ENCODE measurements at places on chromosomes 7 and 10. TPM values are rescaled to one million over a fixed set of nuclear protein-coding genes. Genes with fewer than 3 reads are reported as not detected.

The LIMK1 gene
- 43.2 TPM for total RNA-seq

The ARHGAP22 gene
- not detected for total RNA-seq

The SH2D4B gene
- total RNA-seq: not detected

The ZCCHC24 gene
- total RNA-seq: 53.1 TPM

The AUTS2 gene
- total RNA-seq: 30.1 TPM

The HECW1 gene
- not detected for total RNA-seq

The PTPRE gene
- 5.2 TPM for total RNA-seq

The ALKBH4 gene
- total RNA-seq: 16.2 TPM

The OR2A12 gene
- not detected for total RNA-seq

The TRAPPC14 gene
- total RNA-seq: 15.4 TPM

The MEOX2 gene
- not detected for total RNA-seq

The ANKRD61 gene
- total RNA-seq: 0.63 TPM

The OR6V1 gene
- not detected for total RNA-seq

The PALD1 gene
- 12.8 TPM for total RNA-seq

The ADCK2 gene
- 17.3 TPM for total RNA-seq

The CDC123 gene
- 119 TPM for total RNA-seq

The ANTXRL gene
- total RNA-seq: not detected

The NKX2-3 gene
- not detected for total RNA-seq

The BICC1 gene
- 13.0 TPM for total RNA-seq

The OR9A2 gene
- total RNA-seq: not detected

The MCM10 gene
- 53.1 TPM for total RNA-seq

The ASB10 gene
- total RNA-seq: not detected

The IMMP2L gene
- total RNA-seq: 15.1 TPM

The GGCT gene
- total RNA-seq: 126 TPM

The MET gene
- total RNA-seq: 121 TPM

The C10orf90 gene
- 0.12 TPM for total RNA-seq

The NCF1 gene
- total RNA-seq: not detected

The C10orf53 gene
- not detected for total RNA-seq

The GTF2IRD2 gene
- total RNA-seq: 5.9 TPM

The SFTPD gene
- total RNA-seq: not detected

The PHYHIPL gene
- total RNA-seq: not detected

The LDB3 gene
- total RNA-seq: 0.53 TPM

The AKAP9 gene
- total RNA-seq: 49.8 TPM

The GHRHR gene
- not detected for total RNA-seq

The KAZALD1 gene
- total RNA-seq: 58.1 TPM

The LRRD1 gene
- 0.05 TPM for total RNA-seq

The MACC1 gene
- total RNA-seq: 0.08 TPM

The NUDT13 gene
- total RNA-seq: 0.84 TPM

The DDC gene
- total RNA-seq: not detected

The SPDYE18 gene
- total RNA-seq: not detected

The ASAH2 gene
- total RNA-seq: 1.7 TPM

The AMZ1 gene
- total RNA-seq: 0.02 TPM

The DPP6 gene
- total RNA-seq: not detected

The TSPAN33 gene
- total RNA-seq: 49.1 TPM

The ADAM22 gene
- total RNA-seq: 14.0 TPM

The MMP21 gene
- not detected for total RNA-seq

The GPAM gene
- 23.7 TPM for total RNA-seq

The NPY4R gene
- total RNA-seq: not detected

The PRKCQ gene
- 1.3 TPM for total RNA-seq

The BAIAP2L1 gene
- total RNA-seq: 21.7 TPM

The GRID2IP gene
- total RNA-seq: 0.12 TPM

The COL17A1 gene
- not detected for total RNA-seq
